ENCODE measurements at places on chromosomes 1 and 21.

DNA sequence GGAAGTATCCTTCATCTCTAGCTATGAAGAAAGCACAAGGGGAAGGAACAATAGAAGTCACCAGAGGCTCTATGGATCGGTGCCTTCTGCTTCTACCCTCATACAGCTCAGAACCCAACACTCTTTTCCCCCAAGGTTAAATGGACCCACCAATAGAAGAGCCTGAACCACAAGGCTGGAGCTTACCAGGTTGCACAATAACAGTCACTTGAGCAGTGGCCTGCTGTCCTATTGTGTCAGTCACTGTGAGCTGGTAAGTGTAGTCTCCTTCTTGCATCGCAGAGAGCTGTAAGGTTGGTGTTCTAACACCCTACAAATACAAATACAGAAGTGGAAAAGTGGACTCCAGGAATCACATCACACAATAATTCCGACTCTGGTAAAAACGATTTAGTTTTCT, 103.0 kb downstream of the KIAA0319L start:
- DNase-seq: no peak

- no peak for DNase-seq
Measured at GRCh38 chr1:183029591-183030000, 6.4 kb downstream of the LAMC1 start.

DNA sequence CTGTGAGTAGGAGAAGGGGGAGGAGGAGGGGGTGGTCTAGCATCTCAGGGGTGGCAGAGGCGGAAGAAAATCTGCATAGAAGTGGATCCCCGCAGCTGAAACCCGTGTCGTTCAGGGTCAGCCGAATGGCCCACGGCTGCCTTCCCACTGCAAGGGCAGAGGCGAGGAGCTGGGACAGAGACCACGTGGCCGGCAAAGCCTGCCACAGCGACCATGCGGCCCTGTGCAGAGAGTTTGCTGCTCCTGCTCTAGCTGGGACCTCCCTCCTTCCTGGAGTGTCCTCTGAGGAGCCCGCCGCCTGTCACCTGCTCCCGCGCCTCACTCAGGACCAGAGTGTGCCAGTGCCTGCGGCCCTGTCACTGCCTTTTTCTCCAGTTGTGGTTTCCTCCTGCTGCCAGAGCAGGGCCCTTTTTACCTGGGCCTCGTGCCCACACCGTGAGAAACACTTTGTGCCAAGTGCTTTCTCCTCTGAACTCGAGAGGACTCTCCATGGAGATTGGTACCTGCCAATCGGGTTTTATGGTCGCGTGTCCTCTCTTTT, 5.4 kb upstream of the TRPM2 start:
- no peak for DNase-seq

DNA sequence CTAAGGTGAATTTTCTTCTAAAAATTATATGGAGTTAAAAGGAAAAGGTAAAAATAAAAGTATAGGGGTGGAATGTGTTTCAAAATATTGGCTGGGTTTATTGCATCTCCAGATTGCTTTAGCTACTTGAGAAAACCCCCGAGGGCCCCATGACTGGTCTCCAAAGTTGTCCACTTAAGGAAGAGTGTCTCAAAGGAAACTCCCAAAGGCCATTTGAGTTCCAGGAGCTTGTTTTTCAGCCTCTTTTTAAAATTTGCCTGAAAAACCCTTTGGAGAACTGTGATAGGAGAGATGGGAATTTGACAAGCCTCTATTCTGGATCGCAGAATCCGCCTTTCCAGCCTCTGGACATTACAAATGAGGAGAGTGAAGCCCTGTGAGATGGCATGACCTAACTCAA, 225.6 kb downstream of the ZNF326 start:
- no peak for DNase-seq

GRCh38 chr1:233960386-233960785, 55.9 kb downstream of the SLC35F3 start:
- no peak for DNase-seq

GRCh38 chr1:94634977-94635416, 93.4 kb upstream of the F3 start:
- DNase-seq: no peak

- DNase-seq: peak; percentile 70
Measured at GRCh38 chr1:61641578-61642336, 83.2 kb downstream of the TM2D1 start.

DNA sequence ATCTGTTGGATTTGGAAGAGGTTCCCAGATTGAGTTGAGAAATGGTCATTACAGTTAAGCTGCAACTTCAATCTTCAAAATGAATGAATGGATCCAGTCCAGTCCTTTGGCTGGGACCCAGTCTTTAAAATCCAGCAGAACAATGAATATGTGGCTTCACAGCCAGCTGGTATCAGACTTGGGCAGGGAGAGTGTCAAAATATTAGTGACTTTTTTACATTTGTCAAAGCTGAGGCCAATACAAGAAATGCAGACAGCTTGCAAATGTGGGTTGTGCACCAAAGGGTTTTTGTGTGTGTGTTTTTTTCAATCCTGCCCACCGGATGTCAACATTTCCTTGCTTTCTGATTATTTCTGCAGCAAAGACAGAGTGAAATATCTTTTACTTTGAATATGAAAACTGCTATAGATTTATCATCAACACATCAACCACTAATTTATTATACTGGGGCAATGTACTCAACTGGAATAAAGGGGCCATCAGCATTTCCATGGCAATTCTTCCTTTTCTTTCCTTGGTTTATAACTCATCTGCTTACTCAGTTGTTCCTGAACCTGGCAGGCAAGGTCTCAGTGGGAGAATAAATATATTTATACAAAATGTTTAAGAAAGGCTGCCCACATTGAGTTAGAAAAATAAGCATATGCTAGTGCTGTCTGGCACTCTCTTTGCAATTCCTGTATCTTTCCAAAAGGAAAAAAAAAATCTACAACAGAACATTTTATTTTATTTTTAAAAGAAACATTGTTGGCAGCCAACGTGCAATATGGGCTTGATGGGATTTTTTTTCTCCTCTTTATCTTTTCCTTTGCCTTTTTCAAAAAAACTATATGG, 491.6 kb upstream of the C1orf87 start:
- no peak for DNase-seq
